Karpas-422 (cell line): ENCODE measurements at places on chromosomes 7 and 10.

DNA sequence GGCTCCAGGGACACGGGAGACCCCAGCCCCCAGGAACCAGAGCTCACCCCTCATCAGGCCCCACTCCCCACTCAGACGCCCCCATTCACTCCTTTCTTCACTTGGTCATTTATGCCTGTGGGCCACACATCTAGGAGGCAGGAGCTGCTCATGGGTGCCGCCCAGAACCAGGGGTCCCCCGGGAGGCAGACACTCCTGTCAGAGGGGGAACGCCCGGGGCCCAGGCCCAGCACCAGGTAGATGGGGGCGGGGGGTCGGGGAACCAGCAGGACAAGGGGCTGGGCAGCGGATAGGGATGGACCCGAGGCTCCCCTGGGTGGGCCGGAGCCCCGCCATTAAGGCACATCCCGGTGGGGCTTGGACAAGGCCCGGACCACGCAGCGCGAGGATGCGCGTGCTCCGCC is 11.8 kb downstream of the CALY start:
- no peak for DNase-seq

GRCh38 chr7:75617634-75618234 is 121.0 kb downstream of the HIP1 start:
- DNase-seq = no peak

DNA sequence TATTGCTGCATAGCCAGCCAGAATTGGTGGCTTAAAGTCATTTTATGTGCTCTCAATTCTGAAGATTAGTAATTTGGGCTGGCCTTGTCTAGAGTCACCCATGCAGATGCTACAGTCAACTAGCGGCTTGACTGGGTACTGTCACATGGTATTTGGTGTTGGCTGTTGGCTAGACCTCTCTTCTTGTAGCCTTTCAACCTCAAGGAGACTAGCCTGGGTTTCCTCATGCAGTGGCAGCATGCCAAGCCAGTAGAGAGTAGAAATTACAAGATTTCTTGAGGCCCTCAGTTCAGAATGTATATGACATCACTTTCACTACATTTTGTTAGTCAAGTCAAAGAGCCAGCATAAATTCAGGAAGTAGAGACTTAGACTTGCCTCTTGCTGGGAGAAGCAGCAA is 3.7 kb upstream of the ZNF800 start:
- DNase-seq = peak; percentile 62

- no peak for DNase-seq
These were observed 39.9 kb downstream of the PLEKHA8 start for GRCh38 chr7:30068117-30068516.

DNA sequence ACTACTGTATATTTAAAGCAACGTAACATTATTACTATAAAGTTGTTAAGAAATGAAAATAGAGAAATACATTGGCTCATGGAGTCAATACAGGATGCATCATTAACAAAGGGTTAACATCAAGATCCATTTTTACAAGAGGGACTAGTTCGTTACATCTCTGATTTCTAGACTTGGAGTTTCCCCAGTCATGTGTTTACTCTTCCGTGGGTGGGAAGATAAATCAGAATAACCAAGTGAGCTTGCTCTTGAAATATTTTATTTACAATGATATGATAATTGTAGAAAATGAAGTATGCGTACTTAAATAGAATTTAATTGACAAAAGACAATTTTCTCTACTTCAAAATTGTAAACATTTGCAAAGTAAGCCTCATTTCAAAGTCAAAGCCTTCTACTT is 1.0 kb upstream of the PRKAR2B start:
- no peak for DNase-seq

DNA sequence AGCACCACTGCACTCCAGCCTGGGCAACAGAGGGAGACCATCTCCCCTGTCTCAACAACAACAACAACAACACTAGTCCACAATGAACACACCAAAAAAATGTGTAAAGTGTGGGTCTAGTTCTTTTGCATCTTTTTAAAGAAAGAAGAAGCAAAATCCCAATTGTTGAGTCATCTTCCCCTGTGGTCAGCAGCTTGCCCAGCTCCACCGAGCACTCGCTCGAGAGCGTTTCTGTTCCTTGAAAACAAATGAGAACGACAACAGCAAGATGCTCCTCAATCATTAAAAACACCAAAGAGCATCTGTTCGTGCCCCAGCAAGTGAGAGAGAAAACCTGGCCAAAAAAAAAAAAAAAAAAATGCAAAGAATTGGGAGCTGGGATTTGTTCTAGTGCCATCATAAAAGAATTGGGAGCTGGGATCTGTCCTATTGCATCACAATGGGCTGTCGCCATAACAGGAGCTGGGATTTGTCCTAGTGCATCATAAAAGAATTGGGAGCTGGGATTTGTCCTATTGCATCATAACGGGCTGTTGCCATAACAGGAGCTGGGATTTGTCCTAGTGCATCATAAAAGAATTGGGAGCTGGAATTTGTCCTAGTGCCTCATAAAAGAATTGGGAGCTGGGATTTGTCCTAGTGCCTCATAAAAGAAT is 118.1 kb downstream of the PTPRN2 start:
- DNase-seq = no peak
